ENCODE measurements at places on chromosomes 13 and 19. TPM values are rescaled to one million over a fixed set of nuclear protein-coding genes. Genes with fewer than 3 reads are reported as not detected.

- DNase-seq = no peak
Measured at GRCh38 chr13:80988391-80989151, 647.6 kb upstream of the SPRY2 start.

DNA sequence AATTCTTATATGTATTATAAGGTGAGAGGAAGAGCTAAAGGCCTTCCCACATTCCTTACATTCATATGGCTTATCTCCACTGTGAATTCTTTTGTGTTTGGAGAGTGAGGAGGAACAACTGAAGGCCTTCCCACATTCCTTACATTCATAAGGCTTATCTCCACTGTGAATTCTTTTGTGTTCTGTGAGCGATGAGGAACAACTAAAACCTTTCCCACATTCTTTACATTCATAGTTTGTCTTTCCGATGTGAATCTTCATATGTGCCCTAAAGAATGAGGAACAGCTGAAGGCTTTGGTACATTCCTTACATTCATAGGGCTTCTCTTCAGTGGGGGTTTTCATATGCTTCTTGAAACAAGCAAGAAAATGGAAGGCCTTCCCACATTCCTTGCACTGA, 13.3 kb downstream of the ZNF699 start:
- no peak for DNase-seq

- DNase-seq = no peak
Measured at GRCh38 chr19:46736531-46737297, 9.1 kb upstream of the FKRP start.

DNA sequence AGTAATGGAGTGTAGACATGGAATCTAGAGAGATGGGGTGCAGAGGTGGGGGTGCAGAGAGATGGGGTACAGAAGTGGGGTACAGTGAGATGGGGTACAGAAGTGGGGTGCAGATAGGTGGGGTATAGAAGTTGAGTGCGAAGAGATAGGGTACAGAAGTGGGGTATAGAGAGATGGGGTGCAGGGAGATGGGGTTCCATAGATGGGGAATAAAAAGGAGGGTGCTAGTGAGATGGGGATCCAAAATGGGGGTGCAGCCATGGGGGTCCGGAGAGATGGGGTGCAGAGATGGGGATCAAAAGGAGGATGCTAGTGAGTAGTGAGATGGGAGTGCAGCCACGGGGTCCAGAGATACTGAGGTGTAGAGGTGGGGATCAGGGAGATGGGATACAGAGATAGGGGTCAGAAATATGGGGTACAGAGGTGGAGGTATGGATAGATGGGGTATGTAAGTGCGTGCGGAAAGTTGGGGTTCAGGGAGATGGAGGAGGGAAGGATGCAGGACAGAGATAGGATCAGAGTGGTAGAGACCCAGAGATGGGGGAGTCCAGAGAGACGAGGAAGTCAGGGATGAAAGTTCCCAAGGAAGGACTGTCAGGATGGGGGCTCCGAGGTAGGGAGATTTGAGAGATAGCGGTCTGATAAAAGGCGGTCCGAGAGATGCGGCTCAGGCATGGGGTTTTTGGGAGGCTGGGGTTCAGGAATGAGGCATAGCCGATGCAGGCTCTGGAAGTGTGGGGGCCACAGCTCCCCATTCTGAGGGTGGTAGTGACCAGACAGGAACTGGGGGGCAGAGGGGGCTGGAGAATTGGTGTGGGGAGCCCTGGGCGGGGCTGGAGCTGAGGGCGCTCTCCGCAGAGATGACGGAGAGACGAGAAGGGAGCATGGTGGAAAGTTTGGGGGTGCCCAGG, 3.4 kb downstream of the PALM3 start:
- no peak for DNase-seq

PRKCG gene
- 0.43 TPM for total RNA-seq
